ENCODE measurements at places on chromosomes 4 and X. TPM values are rescaled to one million over a fixed set of nuclear protein-coding genes. Genes with fewer than 3 reads are reported as not detected.

DNA sequence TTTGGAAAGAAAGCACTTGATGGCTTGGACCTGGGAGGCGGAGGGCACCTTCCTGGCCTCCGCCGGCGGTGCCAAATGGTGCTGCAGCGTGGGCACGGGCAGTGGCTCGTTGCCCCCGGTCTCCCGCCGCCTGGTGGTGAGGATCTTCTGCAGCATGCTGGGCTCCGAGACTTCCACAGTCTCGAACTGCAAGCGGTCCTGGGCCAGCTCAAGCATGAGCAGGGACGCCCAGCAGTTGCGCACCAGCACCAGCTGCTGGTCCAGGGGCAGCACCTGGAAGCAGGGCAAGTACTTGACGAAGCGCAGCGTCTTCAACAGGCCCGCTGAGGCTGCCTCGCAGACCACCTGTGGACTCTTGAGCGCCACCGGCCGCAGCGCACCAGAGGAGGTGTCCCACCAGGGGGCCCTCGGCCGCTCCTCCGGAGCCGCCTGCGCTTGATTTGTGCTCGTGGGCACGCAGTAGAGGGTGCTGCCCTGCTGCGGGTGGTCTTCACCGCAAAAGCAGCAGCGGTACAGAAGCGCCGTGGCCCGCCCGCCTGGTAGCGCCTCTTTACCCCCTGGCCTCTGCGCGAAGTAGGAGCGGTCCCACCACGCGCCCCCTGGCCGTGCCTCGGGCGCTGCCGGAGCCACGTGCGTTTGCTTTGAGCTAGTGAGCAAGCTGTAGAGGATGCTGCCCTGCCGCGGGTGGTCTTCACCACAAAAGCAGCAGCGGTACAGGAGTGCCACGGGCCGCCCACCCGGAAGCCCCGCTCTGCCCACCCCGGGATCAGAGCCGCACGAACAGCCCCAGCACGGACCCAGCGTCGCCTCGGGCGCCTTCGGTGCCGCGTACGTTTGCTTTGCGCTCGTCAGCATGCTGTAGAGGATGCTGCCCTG, 689 bp downstream of the NR0B1 start:
- no peaks in the 10 kb centered on the region for H3K4me1 ChIP-seq
- DNase-seq: no peak
- peaks cover 23% of the 10 kb centered on the region for H3K27me3 ChIP-seq
- no peak overlapping the region for H3K27ac ChIP-seq
- no peak overlapping the region for H3K4me3 ChIP-seq
- H3K36me3 ChIP-seq: no peaks in the 10 kb centered on the region

DNA sequence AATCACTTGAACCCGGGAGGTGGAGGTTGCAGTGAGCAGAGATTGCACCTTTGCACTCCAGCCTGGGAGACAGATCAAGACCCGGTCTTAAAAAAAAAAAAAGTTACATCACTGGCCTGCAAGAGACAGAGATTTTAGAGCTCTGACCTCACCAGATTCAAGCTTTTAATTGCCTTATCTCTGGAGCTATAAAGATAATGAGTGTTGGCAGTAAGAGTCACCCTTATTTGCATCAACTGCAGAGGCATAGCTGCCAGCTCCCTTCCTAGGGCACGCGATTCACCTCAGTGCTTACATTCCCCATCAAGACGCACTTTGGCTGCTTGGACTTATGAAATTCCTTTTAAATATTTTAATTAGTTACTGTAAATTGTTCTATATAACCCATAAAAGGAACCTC, 12.5 kb upstream of the SPATA4 start:
- H3K36me3 ChIP-seq: no peaks in the 10 kb centered on the region
- no peak for DNase-seq
- H3K27ac ChIP-seq: no peak overlapping the region
- H3K4me1 ChIP-seq: no peaks in the 10 kb centered on the region
- H3K27me3 ChIP-seq: peaks cover 11% of the 10 kb centered on the region

- peaks cover 27% of the 10 kb centered on the region for H3K4me1 ChIP-seq
- H3K36me3 ChIP-seq: no peaks in the 10 kb centered on the region
- no peaks in the 10 kb centered on the region for H3K27me3 ChIP-seq
Observed at GRCh38 chr4:147787204-147787603, 55.3 kb downstream of the ARHGAP10 start.

The GASK1B gene
- total RNA-seq: 22.5 TPM

DNA sequence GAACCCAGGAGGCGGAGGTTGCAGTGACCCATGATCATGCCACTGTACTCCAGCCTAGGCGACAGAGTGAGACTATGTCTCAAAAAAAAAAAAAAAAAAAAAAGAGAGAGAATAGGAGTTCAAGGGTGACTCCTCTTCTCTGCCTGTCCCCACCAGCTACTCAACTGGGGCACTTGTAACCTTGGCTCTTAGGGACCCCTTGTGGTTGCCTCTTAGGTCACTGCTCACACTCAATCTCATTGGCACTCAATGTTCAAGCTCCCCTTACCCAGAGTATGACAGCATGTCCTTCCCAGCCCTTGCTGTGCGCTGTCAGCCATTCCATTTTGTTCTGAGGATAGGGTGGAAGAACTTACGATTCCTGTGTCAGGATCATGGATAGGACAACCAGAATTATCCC, 82.4 kb upstream of the BEND4 start:
- no peak overlapping the region for H3K4me3 ChIP-seq
- DNase-seq: no peak
- H3K4me1 ChIP-seq: no peaks in the 10 kb centered on the region
- no peaks in the 10 kb centered on the region for H3K27me3 ChIP-seq
- no peak overlapping the region for H3K27ac ChIP-seq
- no peaks in the 10 kb centered on the region for H3K36me3 ChIP-seq

GRCh38 chrX:47515941-47516665, 33.1 kb upstream of the ZNF41 start:
- H3K4me3 ChIP-seq: no peak overlapping the region
- no peak for DNase-seq
- H3K27ac ChIP-seq: no peak overlapping the region
- H3K36me3 ChIP-seq: no peaks in the 10 kb centered on the region

DNA sequence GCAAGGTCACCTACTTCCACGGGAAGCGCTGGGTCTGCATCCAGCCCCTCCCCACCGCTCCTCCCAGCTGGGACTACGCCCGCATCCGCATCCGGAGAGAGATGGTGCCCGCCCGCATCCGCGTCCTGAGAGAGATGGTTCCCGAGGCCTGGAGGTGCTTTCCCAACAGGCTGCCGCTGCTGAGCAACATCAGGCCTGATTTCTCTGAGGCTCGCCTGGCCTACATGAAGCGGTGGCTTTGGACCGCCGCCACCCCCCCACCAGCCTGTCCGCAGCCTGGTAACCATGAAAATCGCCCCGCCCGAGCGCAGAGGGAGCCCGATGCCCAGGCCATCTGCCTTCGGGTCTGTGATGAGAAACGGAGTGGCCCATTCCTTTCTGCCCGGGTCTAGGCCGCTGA, 18.1 kb downstream of the CLTRN start:
- H3K36me3 ChIP-seq: no peaks in the 10 kb centered on the region
- no peak overlapping the region for H3K4me3 ChIP-seq
- H3K4me1 ChIP-seq: no peaks in the 10 kb centered on the region
- no peak overlapping the region for H3K27ac ChIP-seq

DNA sequence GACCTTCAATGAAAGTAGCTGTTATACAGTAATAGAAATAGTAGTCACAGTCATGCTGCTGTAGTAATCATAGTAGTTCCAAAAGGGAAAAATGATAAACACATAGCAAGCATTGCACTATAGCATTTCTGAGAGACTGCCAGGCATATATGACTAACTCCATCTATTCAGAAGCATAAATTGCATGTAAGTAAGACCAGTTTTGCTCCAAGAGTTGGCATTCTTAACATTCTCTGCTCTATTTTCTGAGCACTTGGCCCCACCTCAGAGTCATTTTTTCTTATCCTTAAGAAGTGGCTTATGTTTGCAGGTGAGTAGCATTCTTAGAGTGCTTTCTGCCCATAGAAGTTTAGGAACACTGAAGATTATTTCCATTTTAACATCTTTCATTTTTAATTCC, 490.3 kb upstream of the TECRL start:
- H3K4me1 ChIP-seq: no peaks in the 10 kb centered on the region
- no peaks in the 10 kb centered on the region for H3K36me3 ChIP-seq
- no peak for DNase-seq
- no peak overlapping the region for H3K27ac ChIP-seq
- no peak overlapping the region for H3K4me3 ChIP-seq
- H3K27me3 ChIP-seq: no peaks in the 10 kb centered on the region

Data from transverse colon (tissue), 4 donors.